ENCODE measurements at places on chromosomes 3 and 15. TPM values are rescaled to one million over a fixed set of nuclear protein-coding genes. Genes with fewer than 3 reads are reported as not detected.

SPINT1 gene
- 1.1 TPM for total RNA-seq

DZIP1L gene
- total RNA-seq: 6.5 TPM

CP gene
- total RNA-seq: 5.3 TPM

GLCE gene
- 21.8 TPM for total RNA-seq

ALPK3 gene
- total RNA-seq: 0.11 TPM

FRMD5 gene
- 4.6 TPM for total RNA-seq

Data from A549 treated with RU486 at 1 μM for 4 hours (cell line).